ENCODE measurements at places on chromosomes 3 and 15.

GRCh38 chr3:188148318-188148717 is 5.6 kb upstream of the LPP start:
- DNase-seq = no peak

GRCh38 chr15:87662575-87662974 is 594.0 kb downstream of the NTRK3 start:
- no peak for DNase-seq

- no peak for DNase-seq
Observed at GRCh38 chr3:10524270-10524669, 18.9 kb upstream of the ATP2B2 start.

DNA sequence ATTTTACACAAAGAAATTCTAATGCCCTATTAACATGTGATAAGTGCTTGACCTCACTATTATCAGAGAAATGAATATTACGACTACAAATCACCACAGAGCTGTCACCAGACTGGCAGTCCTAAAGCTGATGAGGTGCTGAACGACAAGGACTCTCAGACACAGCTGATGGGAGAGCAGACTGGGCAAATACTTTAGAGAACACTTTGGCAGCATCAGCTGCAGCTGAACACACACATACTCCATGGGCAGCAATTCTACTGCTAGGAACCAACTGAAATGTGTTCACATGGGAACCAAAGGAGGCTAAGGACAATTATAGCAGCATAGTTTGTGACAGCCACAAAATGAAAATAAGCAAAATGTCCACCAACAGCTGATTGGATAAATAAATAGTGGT is 45.5 kb downstream of the SUSD5 start:
- no peak for DNase-seq

All from activated CD4-positive, alpha-beta T cell treated with anti-CD3 and anti-CD28 coated beads, Interleukin-2, amount 50 U/mL, for 48 hours (primary cell).